K562 (cell line): ENCODE measurements at places on chromosomes 3 and 15.

DNA sequence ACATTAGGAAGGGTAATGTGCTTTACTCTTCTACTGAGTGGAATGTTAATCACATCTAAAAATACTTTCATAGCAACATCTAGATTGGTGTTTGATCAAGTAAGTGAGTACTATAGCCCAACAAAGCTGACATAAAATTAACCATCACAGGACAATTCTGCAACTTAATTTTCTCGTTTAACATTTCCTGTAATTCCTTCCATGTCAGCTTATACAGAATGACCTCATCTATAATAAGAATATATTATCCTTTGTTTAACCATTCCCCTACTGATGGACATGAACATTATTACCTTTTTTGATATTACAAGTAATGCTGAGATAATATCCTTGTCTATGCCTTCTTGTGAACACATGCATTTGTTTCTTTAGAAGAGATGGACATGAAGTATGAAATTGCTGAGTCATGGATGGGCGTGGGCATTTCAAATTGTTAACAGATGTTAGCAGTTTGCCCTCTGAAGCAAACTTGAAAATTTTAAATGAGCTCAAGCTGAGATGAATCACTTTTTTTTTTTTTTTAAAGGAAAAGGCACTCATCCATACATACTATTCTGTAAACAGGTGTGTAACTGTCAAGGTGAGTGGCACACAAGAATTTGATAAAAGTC is 85.1 kb downstream of the OXNAD1 start:
- DNase-seq, result no peak

- DNase-seq, result peak; percentile 38
Measured at GRCh38 chr3:115790759-115791158, 167.4 kb downstream of the GAP43 start.

- DNase-seq, result no peak
Measured at GRCh38 chr3:104764496-104764895, 602.2 kb upstream of the ALCAM start.

GRCh38 chr3:37852097-37852496 is 9.6 kb upstream of the CTDSPL start:
- no peak for DNase-seq

- no peak for DNase-seq
Measured at GRCh38 chr15:59885832-59886231, 118.3 kb upstream of the FOXB1 start.
